ENCODE measurements at places on chromosomes 4 and X. TPM values are rescaled to one million over a fixed set of nuclear protein-coding genes. Genes with fewer than 3 reads are reported as not detected.

- no peak for DNase-seq
Measured at GRCh38 chr4:44996276-44996845, 270.0 kb upstream of the GNPDA2 start.

GRCh38 chrX:102712981-102713625 is 855 bp downstream of the GPRASP2 start:
- peak; percentile 78 for DNase-seq

DNA sequence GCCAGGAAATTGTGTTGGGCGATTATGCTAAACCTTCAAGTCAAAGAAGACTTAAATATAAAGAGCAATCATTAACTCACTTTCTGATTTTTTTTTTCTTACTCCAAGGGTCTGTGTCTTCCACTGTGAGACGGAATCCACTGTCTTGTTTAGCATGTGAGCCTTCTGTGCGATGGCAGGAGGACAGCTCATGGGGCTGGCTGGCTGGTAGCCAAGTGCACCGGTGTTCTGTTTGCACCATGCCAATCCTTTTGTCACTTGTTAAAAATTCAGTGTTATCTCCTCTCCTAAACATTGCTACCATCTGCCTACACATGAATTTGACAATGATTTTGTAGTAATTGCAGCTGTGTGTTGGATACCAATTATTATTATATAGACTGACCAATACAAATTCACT is 1056.3 kb upstream of the IGFBP7 start:
- DNase-seq = no peak

GRCh38 chr4:86286726-86287125 is 73.1 kb downstream of the MAPK10 start:
- DNase-seq = no peak

- no peak for DNase-seq
Measured at GRCh38 chr4:118397623-118397979, 44.8 kb upstream of the PRSS12 start.

DNA sequence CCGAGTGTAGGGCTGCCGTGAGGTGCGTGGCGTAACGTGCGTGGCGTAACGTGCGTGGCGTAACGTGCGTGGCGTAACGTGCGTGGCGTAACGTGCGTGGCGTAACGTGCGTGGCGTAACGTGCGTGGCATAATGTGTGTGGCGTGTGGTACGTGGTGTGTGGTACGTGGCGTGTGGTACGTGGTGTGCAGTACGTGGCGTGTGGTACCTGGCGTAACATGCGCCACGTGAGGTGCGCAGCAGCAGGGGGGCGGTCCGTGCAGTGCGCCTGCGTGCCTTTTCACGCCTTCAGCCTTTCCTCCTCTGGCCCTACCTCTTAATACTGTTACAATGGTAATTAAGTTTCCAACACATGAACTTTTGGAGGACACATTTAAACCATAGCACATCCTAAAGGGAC is at the start of gene TFDP3:
Gene TFDP3 (minus strand): TSS at position 26 of the 400 bp plus-strand sequence. CDS start 95 bp downstream, outside the sequence.
- DNase-seq = no peak

DNA sequence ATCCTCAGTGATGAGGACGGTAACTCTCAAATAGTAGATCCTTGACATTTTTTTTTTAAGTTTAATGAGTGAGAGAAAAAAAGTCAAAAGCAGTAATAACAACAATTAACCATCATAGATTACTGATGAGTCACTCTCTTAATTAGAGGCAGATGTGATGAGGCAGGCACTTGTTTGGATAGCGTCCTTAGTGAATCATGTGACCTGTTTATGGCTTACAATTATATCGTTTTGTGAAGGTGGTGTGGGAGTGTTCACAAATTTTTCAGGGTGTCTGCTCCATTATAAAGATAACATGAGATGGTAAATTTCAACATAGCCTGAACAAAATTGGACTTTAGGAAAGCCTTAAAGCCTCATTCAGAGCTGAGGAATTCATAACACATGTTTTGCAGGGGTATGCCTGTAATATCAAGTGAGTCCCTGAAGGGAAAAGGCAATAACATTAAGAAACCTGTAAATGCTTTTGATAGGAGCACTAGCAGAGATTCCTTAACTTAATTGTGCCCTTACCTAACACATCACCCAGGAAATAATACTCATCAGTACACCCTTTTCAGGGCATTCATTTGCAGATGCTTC is 51.9 kb upstream of the XIAP start:
- no peak for DNase-seq

The HSFX3 gene
- not detected for total RNA-seq

The CLGN gene
- total RNA-seq = 2.1 TPM

The EFNB1 gene
- 69.5 TPM for total RNA-seq

The EVC2 gene
- total RNA-seq = 12.5 TPM

The ZMAT1 gene
- 35.0 TPM for total RNA-seq

All from sciatic nerve (tissue), 2 donors.